Stimulated activated CD8-positive, alpha-beta memory T cell treated with anti-CD3 and anti-CD28 coated beads, Interleukin-7, amount 100 ng/mL, for 24 hours (primary cell): ENCODE measurements at places on chromosomes 5 and 9.

- no peak for DNase-seq
Observed at GRCh38 chr9:70701163-70701562, 286.7 kb upstream of the KLF9 start.

DNA sequence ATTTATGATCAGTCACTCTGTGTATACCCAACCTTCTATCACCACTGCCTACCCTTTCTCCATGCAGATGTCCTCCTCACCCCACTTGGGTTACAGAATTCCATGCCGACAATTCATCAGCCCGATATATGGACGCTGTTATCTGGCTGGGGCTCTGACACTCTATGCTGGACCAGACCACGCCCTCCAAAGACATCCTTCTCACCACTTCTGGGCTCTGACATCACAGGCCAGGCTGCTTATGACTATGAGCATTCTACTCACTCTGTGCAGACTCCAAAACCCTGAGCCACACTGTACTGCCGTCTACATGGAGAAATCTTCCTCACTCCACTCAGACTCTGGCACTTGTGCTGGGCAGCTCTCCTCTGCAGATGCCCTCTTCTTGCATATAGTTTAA lies 7.6 kb upstream of the AK3 start:
- no peak for DNase-seq

DNA sequence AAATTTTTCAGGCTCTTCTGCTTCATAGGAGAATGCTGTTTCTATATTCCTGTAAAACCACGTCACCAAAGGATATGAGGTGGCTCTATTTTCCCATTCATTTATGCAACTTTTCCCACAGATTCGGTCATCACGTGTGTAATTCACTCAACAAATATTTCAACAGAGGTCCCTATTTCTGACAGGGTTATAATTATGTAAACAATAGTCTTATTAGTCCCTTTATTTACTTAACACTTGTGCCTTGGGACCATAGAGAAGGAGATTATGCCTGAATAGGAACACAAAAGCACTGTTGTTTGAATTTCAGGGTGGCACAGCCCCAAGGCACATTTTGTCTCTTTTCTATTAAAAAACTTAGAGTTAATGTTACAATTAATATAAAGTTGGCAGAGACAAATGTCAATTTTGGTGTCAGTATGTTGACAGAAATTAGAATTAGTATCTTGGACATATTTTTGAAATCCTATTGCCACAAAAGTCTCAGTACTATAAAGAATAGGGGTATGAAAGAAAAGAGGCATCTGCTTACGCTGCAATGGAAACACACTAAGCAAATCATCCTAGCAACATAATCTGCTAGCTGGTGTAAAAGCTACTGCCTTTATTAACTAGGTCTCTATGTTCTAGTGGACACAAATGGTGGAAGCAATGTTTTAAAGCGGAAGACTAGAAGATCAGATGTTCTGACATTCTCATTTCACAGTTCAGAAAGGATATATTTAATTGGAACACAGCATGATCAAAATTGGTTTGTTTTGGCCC lies 229.1 kb upstream of the TBCA start:
- no peak for DNase-seq

DNA sequence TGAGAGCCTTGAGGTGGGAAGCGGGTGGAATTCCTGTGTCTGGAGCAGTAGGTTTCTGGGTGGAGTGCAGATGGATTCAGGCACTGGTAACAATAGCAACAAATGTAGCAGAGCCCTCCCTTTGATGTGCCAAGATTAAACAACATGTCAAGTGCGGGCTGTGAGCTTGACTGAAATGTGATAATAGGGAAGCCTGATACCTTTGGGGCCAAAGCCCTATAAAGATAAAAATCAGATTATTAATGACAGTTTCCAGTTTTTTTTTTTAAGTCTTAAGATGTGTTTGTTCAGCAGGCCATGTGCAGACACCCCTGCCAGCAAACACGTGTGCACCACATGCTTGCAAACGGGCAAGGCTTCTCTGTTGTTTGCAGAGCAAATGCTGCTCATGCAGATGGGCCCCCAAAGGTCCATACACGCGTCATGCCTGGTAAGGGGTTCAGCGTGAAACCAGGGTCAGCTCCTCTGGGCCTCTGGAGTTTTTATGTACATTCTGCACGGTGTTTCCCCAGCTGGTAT lies 193.2 kb downstream of the GADD45G start:
- DNase-seq, result no peak

GRCh38 chr5:14286574-14287421 lies 143.7 kb downstream of the TRIO start:
- no peak for DNase-seq

GRCh38 chr5:143592648-143593047 lies 189.2 kb upstream of the NR3C1 start:
- DNase-seq, result no peak

DNA sequence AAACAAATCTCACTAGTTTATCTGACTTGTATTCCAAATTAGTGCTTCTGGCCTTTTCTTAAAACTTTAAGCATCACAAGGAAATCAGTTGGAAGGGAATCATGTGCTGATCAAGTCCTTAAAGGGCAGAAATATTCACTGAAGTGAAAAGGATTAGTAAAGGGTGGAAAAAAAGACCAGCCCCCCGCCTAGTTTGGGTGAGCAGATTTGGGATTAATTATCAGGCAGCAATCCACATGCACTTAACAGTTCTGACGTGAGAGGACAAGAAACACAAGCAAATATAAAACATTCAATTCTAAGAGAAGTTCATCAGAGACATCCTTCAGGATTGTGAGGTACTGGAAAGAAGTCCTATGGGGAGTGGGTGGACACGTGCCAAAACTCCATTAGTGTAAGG lies at the start of gene TYRP1:
Gene TYRP1 (plus strand): TSS at position 245 of the 400 bp plus-strand sequence. CDS start 612 bp downstream, outside the sequence.
- DNase-seq, result no peak

DNA sequence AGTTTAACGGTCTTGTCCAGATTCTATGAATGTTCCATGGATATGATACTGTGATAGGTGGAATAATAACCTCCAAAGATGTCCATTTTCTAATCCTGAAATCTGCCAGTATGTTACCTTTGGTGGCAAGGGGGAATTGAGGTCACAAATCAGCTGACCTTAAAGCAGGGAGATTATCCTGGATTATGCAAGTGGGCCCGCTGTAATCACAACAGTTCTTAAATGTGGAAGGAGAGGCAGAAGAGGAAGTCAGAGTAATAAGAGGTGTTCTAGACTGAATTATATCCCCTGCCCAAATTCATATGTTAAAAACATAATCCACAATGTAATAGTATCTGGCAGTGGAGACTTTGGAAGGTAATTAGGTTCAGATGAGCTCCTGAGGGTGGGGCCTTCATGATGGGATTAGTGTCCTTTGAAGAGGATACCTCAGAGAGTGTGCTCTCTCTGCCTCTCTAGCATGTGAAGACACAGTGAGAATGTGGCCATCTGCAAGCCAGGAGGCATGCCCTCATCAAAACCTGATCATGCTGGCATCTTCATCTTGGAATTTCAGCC lies 47.6 kb upstream of the ZFAND5 start:
- DNase-seq, result no peak

- no peak for DNase-seq
Observed at GRCh38 chr5:98769210-98769958, 4.1 kb upstream of the RGMB start.

DNA sequence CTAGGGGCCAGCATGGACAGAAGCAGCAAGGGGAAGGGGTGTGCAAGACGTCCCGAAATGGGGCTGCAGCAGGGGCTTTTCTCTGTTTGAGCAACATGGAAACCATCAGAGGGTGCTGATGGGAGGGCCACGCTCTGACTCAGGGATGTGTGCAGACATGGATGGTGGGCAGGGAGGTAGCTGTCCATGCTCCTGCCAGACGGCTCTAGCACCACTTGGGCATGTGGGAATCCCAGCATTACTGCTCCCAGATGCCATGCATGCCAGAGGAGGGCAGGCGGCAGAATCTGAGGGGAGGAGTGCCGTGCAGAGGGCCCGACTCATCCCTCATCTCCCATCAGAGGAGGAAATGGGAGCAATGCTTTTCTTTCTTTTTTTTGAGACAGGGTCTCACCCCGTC lies 45.6 kb upstream of the SLC25A51 start:
- no peak for DNase-seq

DNA sequence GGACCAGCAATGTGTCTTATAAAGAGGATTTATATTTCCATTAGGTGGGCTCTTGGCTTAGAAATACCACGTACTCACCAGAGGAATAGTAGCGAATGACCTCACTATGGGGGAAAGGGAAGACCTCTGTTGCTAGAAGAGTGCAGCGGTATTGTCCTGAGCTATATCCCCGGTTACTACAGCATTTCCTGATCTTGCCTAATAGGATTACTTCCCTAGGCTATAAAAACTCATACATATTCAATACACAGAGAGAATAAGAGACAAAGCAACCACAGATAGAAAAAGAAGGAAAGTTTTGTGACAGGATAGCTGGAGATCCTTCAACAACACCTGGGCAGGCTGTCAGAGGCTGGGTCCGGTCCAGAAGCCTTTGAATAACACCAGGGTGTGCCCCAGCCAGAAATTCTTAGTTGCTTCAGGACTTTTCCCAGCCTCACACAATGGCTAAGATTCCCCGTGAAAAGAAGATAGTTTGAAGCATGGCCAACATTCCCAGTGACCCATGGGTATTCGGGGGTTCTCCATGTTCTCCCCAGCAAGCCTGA lies 85.4 kb downstream of the TRIM36 start:
- DNase-seq, result no peak

DNA sequence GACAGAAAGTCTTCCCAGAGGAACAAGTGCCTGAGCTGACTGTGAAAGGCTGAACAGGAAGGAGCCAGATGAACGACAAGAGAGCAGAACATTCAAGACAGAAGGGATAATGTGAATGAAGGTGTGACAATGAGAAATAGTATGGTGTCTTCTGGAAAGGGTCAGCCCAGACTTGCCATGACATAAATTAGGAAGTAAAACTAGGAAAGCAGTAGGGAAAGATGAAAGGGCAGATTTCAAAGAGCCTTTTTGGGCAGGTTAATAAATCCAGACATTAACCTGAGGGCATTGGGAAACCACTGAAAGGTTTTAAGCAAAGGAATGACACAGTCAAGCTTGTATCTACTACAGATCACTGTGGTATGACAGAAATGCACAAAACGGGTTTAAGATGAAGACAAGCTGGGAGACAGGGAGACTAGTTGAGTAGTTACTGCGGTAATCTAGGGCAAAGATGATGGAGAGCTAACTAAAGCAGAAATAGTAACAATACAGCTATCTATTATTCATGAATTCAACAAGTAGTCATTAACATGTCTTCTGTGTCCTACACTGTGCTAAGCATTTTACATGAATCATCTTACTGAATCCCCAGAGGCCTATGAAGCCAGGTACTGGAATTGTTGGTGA lies 580.9 kb upstream of the WWC1 start:
- no peak for DNase-seq

DNA sequence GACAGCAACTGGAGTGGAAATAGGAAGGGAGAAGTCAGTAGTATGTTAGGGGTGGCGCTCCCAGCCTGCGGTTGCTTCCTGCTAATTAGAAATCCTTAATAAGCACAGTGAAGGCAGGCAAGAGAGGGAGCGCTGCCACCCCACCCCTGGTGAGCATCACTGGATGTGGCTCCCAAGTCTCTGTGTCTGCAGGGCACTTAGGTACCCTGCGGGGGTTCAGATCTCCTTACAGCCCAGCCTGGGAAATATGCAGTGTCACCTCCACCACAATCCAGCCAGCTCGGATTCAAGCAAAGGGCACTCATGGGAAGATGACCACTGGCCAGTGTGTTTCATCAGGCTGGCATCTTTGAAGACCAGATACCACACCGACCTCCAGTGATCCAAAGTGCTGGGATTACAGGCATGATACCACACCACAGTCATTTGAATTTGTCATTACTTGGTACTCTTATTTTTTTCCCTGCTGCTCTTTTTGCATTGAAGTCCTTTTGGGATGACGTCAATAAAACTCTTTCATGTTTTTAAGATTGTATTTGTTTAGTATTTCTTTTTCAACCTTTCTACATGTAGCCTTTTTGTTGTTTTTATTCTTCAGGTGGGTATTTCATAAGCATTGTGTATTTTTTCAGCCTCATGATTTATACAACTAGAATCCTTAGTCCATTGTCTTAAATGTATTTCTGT lies 90.1 kb downstream of the ANKRD18B start:
- DNase-seq, result no peak

DNA sequence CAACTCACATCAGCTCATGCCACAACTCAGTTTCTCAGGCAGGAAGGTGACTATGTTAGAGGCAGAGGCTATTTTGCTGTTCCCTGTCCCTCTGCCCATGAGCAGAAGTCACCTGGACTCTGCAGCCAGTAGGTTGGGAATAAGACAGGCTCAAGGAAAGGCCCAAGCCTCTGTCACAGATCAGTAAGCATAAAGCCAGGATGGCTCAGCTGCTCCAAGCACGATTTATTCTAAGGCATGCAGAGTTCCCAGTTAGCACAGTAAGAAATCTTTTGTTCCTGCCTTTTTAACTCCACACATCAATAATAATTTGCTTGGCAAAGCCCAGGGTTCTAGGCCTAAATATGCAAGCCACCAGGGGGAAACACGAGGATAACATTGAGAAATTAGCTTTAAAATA lies 249.0 kb upstream of the ADRA1B start:
- DNase-seq, result no peak

GRCh38 chr9:114205171-114206015 lies 50.1 kb downstream of the COL27A1 start:
- no peak for DNase-seq

- no peak for DNase-seq
Observed at GRCh38 chr9:7075154-7075553, 317.4 kb downstream of the KDM4C start.

DNA sequence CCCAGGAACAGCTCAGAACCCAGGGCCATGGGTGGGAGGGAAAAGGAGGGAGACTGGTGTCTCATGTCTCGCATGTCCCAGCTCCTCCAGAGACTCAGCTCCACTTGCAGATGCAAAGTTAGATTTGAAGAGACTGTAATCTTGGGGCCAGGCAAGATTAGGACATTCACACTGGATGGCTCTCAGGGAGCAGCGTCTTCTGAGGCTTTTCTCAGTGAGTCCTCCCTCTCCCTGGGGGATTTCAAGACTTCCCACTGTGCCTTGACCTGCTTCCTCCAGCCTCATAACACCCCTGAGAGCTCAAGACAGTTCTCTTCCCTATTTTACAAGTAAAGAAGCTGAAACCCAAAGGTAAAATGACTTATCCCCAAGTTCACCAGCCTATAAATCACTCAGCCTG lies 10.5 kb upstream of the TCOF1 start:
- no peak for DNase-seq

- DNase-seq, result no peak
Observed at GRCh38 chr9:124385623-124386022, 29.6 kb downstream of the PSMB7 start.
